ENCODE measurements at places on chromosomes 16 and 17.
A peak's percentile ranks its signal among the peaks of the same experiment; 100 is the strongest.

DNA sequence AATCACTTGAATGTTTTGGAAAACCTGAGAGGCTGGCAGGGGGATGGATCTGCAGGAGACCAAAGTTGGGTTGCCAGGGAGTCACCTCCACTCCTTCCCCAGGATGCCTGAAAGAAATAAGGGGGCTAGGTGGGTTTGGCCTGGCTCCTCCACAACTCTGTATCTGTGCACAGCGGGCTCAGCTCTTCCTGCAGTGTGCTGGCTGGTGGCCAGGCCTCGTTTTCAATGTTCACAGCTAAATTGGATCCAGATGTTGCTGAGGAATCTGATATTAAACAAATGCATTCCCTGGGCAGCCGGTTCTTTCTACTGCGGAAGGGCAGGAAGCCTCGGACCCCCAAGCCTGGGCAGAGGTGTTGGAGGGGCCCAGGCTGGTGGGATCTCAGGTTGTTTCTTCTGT lies 106.2 kb downstream of the N4BP1 start:
- no peak for DNase-seq

DNA sequence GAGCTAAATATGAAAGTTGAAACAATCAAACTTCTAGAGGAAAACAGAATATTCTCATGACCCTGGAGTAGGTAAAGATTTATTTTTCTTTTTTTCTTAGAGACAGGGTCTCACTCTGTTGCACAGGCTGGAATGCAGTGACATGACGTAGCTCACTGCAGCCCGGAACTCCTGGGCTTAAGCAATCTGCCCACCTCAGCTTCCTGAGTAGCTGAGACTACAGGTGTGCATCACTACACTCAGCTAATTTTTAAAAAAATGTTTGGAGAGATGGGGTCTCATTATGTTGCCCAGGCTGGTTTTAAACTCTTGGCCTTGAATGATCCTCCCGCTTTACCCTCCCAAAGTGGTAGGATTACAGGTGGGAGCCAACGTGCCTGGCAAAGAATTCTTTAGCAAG lies 15.5 kb downstream of the IKZF3 start:
- DNase-seq = no peak

- DNase-seq = no peak
These were observed 13.5 kb upstream of the THAP11 start for GRCh38 chr16:67828651-67829050.

DNA sequence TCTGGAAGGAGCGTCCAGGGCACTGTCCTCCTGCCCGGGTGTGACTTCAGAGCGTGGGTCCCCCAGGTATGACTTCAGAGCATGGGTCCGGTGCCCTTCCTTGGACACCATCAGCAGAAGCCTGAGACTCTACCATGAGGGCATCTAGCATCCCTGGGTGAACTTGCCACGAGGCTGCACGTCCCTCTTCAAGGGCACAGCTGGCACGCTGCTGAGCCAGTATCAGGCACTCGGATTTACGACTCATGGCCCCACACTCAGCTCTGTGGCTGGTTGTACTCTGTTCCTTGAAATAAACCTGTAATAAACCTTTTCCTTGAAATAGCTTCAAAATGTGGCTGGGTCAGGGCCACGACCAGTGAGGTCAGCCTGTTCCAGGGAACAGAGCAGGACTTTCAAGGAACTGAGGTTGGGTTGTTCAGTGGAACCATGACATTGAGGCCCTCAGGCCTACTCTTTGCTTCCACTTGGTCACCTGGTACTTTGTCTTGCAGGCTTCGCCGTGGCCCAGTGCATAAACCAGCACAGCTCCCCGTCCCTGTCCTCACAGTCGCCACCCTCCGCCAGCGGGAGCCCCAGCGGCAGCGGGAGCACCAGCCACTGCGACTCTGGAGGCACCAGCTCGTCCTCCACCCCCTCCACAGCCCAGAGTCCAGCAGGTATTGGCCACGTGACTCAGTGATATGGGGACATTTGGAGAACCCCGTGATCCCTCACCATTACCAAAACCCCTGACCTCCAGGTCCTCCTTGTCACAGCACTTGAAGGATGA lies 89.9 kb downstream of the SOCS1 start:
- DNase-seq = no peak

GRCh38 chr16:56611281-56611833 lies 3.0 kb downstream of the MT2A start:
- DNase-seq = no peak

DNA sequence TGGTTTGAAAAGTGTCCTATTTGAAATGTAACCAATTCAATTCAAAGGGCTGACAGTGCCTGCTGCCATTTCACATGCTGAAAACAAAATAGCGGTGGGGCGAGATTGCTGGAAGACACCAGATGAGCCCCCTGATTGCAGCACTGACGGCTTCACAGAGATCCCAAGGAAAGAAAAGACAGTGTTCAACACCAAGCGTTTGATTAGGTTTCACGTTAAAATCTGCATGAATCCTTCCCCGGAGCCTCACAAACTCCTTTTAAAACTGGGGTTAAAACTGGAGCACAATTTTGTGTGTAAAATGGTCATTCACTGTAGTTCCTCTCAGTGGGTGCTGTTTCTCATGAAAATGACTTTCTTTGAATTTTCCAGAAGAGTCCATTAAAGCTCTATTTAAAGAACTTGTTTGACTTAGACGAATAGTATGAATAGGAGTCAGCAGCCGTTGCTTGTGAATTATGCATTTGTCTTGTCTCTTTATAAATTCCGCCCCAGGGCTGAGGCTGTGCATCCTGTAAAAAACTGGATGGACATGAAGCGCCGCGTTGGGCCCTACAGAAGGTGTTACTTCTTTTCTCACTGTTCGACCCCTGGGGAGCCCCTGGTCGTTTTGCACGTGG lies 8.8 kb downstream of the MLYCD start:
- no peak for DNase-seq

GRCh38 chr17:63550817-63551639 lies 751 bp downstream of the DCAF7 start:
- no peak for DNase-seq

- DNase-seq = no peak
These were observed 11.3 kb upstream of the RBFOX3 start for GRCh38 chr17:79622122-79622601.

DNA sequence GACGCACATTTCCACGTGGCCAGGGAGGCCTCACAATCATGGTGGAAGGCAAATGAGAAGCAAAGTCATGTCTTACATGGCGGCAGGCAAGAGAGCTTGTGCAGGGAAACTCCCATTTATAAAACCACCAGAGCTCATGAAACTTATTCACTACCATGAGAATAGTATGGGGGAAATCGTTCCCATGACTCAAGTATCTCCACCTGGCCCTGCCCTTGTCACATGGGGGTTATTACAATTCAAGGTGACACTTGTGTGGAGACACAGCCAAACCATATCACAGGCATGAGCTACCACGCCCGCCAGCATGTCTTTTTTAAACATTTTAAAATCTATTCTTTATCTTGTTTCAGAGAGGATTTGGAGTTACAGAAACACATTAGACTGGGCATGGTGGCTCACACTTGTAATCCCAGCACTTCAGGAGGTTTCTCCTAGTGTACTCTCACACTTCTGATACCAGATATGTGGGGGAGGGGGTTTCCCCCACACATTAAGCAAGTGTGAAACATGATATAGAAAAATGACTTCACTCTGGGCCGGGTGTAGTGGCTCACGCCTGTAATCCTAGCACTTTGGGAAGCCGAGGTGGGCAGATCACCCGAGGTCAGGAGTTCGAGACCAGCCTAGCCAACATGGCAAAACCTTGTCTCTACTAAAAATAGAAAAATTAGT lies 5.6 kb upstream of the ATMIN start:
- DNase-seq = no peak

- no peak for DNase-seq
These were observed 735 bp downstream of the LSM12 start for GRCh38 chr17:44065668-44066203.

- no peak for DNase-seq
These were observed 8.4 kb downstream of the CDIPT start for GRCh38 chr16:29854520-29855100.

DNA sequence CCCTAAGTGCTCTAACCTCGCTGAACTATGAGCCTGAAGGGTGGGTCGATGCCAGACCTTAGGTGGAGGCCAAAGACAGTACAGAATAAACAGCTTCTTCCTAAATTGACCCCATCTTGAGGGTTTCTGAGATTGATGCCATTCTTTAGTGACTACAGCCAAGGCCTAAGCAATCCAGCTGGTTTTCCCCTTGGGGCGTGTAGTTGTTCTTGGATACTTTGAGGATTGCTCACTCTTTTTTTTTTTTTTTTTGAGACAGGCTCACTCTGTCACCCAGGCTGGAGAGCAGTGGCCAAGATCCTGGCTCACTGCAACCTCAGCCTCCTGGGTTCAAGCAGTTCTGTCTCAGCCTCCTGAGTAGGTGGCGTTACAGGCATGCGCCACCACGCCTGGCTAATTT lies 2.0 kb downstream of the OVCA2 start:
- no peak for DNase-seq

- peak; percentile 79 for DNase-seq
These were observed 87.5 kb downstream of the SEC14L1 start for GRCh38 chr17:77228241-77228752.

- DNase-seq = no peak
These were observed 53.7 kb upstream of the RCVRN start for GRCh38 chr17:9958586-9959281.

DNA sequence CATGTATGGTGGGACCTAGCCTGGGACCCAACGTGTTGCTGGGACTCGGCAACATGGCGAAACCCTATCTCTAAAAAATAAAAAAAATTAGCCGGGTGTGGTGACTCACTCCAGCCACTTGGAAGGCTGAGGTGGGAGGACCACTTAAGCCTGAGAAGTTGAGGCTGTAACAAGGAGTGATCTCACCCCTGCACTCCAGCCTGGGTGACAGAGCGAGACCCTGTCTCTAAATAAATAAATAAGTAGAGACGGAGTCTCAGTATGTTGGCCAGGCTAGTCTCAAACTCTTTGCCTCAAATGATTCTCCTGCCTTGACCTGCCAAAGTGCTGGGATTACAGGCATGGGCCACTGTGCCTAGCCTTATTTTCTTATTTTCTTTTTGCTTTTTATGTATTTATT lies 10.1 kb upstream of the CNP start:
- no peak for DNase-seq

GRCh38 chr16:756428-756827 lies 4.1 kb upstream of the MSLN start:
- DNase-seq = no peak

GRCh38 chr16:80599466-80599865 lies 58.7 kb downstream of the DYNLRB2 start:
- no peak for DNase-seq

GRCh38 chr17:3104322-3104721 lies at the start of gene OR1D2:
Gene OR1D2 (minus strand): TSS chr17:3104422. CDS start chr17:3092996, 11,426 bp downstream.
- no peak for DNase-seq

DNA sequence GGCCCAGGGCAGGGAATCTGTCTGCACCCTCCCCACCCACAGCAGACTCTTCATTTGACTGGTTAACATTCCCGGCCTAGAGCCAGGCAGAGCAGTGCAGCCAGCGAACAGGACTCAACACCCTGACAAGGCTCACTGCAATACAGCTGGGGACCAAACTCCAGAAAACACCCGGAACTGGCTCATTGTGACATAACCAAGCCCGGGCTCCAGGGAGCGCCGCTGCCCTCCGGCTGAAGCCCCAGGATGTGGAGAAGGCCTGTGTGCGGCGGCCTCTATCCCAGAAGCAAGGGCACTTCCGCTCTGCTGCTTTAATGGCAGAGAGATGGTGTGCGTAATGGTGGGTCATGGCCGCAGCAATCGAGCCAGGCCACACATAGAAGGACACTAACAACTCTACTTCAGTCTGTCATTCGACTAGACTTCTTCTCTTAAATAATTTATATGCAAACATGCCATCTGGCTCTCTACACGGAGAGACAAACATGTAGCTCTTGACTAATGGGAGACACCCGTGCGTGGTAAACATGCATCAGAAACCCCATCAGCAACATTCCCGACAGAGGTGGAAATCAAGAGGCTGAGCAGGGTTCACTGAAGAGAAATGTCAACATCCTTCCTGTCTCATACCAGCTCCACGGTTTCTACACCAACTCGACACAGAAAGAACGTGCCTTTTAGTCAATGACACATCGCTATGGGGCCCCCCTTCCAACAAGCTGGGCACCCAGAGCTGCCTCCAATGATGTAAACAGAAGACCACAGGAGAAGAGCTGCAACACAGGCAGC lies 18.0 kb downstream of the KLHDC4 start:
- DNase-seq = no peak

- no peak for DNase-seq
These were observed 1.5 kb downstream of the HOXB5 start for GRCh38 chr17:48592057-48592514.

DNA sequence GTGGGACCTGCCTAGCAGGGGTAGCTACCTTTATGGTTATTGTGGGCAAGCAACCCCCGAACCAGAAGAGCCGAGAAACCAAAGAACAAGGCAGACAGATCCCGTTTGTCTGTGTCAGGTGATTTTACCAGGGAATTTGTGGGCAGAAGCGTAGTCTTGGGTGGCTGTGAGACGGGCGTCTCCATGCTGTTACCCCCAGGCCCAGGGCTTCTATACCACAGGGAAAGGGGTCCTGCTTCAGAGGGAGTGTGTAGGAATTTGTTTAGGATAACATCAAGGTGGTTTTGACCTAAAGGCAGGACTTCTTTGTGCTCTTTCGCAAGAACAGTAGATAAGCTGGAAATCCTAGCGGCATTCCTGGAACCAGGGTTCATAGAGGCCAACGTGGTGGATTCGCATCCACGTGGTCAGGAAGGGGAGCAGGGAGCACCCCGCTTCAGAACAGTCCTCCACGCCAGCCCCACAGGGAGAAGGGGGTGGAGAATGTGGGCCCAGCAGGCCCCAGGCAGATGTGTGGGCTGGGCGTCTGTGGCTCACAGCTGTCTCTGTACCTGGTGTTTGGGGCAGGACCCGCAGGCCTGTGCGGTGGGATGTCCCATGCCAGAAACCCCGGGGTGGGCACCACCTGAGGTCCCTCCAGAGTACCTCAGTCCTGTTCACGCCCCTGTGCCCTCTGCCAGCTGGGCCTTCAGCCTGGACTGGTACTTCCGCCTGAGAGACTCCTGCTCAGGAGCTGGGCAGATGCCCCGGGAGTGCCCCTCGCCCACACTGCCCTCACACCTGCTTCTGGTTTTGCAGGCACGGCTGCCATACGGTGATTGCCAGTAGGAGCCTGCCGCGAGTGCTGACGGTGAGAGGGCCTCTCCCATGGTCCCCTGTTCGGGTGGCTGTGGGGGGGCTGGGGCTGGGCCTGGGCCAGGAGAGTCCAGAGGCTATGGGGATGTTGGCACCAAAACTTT lies 4.1 kb downstream of the DECR2 start:
- no peak for DNase-seq

Data from SHP77 (cell line).